ENCODE measurements at places on chromosomes 13 and 19.
A peak's percentile ranks its signal among the peaks of the same experiment; 100 is the strongest.

GRCh38 chr13:49356223-49356622, 87.6 kb downstream of the CAB39L start:
- no peak for DNase-seq

DNA sequence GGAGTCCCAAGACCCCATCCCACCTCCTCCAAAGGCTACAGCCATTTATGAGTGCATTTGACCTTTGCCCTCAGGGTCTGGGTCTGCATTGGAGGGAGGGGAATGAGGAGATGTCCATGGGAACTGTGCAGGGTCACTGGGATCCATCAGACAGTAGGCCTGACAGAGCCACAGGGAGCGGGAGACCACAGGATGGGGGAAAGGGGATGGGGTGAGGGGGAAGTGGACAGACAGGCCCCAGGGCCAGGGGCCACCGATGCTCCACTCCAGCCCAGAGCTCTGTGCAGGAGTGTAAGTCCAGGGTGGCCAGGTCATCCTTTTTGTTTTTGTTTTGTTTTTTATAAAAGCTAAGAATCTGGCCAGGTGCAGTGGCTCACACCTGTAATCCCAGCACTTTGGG, 82.5 kb downstream of the CHST8 start:
- no peak for DNase-seq

GRCh38 chr13:51501592-51502152, 48.8 kb upstream of the INTS6 start:
- no peak for DNase-seq

DNA sequence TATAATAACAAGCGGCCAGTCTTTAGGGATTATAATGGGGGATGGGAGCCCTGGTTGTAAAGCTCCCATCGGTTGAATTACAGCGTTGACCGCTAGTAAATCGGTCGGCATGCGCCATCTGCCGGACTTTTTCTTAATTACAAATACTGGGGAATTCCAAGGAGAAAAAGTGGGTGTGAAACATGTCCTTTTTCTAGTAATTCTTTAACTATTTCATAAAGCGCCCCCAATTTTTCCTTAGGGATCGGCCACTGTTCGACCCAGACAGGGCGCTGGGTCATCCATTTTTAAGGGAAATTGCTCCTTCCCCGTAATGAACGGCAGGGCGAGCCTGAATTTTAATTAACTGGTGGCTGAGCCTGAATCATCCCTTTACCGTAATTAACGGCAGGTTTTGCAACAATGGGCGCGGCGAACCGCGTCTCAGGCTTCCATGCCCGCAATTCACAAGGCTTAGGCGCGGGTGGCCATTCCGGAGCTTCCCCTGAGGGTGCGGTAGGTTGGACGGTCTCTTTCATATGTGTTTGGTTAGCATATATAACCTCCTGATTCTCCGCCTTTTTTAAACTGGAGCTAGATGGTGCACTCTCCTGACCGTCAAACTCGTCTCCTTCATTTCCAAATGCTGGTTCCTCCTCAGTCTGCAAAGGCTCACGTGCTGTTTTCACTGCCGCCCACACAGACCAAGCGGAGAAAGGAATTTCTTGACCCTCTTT, 30.2 kb upstream of the EVI5L start:
- DNase-seq, result peak; percentile 80

DNA sequence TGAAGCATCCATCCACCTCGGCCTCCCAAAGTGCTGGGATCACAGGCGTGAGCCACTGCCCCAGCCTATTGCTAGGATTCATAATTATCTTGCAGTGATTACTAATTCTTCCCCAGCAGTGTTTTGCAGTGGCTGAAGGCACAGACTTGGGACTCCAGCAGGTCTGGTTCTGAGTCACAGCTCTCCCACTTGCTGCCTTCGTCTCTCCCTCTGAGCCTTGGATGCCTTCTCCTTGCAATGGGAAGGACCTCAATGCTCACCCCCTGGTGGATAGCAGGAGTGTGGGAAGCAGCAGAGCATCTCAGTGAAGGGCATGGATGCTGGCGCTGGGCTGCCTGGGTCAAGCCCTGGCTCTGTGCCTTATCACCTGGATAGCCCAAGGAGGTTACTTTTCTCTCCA, 37.6 kb upstream of the SHKBP1 start:
- DNase-seq, result no peak

DNA sequence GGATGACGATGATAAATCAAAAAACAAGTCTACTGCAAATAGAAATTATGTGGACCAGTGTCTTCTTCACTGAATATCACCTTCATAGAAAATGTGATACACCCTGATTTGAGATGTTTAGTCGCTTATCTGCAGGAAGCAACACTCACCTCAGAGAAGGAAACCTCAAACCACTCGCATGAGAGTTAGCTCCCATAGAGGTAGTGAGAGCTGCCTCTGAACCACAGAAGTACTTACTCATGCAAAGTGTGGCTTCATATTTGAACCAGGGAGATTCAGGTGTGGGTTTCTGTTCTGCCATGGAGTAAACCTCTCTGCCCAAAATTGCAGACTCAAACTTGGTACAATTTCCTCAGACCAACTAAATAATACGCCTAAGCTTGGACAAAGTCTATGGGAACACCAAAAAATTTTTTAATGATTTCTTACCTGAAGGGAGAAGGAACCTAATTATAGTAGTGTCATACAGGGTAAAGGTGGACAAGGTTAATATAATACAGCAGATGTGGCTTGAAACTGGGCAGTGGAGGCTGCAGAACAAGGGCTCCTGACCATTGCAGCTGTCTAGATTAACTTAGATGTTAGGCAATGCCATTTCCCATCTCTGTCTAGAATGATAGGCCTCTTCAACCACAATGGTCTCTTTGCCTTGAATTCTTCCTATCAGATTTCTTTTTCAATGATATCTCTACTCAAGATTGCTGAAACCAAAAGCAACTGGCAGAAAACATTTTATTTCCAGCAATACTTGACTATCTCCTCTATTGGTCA, 29.6 kb upstream of the RCBTB2 start:
- peak; percentile 67 for DNase-seq

- DNase-seq, result no peak
Measured at GRCh38 chr13:43990021-43990420, 110.3 kb downstream of the LACC1 start.

DNA sequence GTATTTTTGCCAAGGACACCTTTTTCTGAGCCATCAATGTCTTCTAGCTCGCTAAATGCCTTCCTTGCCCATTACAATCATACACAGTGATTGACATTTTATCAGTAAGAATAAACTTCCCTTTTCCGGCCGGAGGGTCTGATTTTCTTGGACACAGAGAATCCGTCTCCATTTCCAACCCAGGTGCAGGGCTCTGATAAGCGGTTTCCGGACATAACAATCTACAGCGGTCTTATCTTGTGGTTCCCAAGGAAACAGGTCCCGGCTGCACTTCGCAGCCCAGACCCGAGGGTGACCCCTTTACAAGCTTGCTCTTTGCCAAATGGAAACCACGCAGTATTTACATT, 5.1 kb upstream of the ZNF77 start:
- no peak for DNase-seq

DNA sequence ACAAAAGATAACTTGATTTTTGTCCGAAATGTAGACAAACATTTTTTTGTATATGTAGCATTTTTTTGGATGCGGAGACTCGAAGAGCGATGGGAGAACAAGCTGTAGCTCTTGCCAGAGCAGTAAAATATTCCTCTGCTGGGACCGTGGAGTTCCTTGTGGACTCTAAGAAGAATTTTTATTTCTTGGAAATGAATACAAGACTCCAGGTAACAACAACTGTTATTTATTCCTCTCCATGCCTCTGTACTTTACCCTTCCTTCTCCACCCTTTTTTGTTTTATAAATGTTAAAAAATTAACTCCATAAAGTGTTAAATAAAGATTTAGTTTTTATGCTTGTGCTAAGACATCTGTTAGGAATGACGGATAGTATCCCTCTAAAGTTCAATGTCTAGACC, 184.2 kb downstream of the PCCA start:
- DNase-seq, result no peak

GRCh38 chr19:18045307-18046050, 37.5 kb downstream of the ARRDC2 start:
- no peak for DNase-seq

DNA sequence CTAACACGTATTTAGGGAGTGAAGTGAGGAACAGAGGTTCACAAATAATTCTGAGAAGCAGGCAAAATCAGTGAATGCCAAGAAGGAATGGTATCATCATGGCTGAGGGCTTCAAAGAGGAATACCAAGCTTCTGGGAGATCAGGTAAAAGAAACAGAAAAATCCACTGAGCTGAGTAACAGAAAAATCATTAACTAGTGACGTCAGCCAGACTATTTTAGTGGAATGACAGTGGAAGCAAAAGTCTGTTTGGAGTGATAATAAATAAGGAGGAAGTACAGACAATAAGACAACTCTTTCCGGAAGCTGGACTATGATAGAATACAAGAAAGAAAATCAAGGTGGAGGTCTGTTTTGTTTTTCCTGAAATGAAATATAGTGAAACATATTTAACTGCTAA, 83.5 kb downstream of the SACS start:
- no peak for DNase-seq
